Activated naive CD8-positive, alpha-beta T cell treated with anti-CD3 and anti-CD28 coated beads, Interleukin-2, amount 50 U/mL, for 24 hours (primary cell): ENCODE measurements at places on chromosomes 5 and 9.

DNA sequence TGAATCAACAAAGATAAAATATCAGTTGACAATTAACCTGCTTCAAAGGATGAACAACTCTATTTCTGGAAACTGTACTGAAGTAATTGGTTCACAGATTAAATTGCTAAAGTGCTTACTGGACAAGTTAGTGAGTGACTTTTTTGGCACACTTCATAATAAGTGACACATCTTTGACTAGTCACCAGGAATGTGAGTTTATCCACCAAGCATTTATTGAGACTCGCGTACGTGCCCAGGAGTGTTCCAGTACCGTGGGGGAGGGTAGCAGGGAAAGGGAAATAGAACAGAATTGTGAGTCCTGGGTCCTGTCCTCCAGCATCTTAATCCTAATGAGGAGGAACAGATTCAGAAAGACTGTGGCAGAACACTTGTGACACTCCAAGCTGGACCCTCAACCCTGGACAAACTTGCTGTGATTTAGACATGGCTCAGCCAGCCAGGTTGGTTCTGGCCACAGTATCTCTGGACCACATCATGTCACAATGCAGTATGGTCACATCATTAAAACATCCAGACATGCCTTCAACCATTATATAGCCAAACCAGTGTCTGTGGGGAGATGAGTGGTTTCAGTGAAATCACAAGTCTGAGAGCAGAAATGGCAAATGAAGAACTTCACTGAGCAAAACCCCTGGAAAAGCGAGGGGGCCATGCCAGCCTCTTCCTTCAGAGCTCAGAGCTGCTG, 623.1 kb downstream of the BNC2 start:
- H3K4me3 ChIP-seq, result no peak overlapping the region
- no peaks in the 10 kb centered on the region for H3K4me1 ChIP-seq
- H3K27me3 ChIP-seq, result peaks cover 2% of the 10 kb centered on the region

DNA sequence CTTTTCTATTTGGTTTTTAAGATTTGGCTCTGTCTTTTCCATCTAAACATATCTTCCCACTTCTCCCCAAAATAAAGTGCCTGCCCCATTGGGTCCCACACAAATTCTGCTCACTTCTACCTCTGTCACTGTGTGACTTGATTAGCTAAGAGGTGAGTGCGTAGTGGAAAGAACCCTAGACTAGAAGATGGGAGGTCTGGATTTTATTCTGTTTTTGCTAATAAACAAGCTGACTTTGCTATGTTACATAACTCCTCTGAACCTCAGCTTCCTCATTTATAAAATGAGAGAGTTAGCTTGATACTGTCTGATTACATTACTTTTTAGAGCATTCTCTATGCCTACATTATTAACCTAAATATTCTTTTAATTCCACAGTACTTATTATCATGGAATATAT, 51.3 kb upstream of the PTGER4 start:
- H3K36me3 ChIP-seq, result no peaks in the 10 kb centered on the region
- H3K27ac ChIP-seq, result no peak overlapping the region
- no peaks in the 10 kb centered on the region for H3K27me3 ChIP-seq
- H3K4me1 ChIP-seq, result peaks cover 32% of the 10 kb centered on the region

DNA sequence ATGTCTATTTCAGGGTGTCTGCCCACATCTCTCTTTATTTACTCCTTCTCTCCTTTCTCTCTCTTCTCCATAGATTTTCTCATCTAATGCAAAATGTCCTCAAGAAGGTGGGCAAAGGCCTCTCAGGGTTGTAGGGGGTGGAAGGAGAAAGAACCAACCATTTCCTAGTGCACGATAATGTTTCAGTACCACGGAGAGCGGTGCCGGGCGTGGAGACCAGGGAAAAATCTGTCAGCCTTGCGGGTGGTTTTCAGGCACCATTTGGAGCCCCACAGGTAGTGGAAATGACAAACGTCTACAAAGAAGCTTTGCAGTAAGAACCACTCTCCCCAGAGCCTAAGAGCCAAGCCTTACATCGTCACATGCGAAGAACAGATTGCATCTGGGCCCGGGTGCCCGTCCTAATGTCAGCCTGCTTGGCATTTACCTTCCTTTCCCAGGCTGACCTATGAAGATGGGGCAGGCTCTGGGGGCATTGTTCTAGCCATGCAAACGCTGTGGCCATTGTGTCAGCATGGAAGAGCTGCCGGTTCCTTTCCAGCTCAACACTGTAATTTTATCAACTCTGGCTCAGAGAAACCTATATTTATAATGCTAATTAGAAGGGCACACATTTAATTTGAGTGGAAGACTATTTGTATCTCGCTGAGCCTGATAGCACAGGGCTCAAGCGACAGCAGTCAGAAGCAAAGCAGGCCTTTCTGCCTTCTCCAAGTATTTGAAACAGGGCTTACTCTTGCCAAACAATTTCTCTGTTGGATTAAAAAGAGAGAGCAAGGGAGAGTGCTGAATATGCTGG, 430.1 kb upstream of the WWC1 start:
- no peaks in the 10 kb centered on the region for H3K36me3 ChIP-seq
- peak; percentile 2 for DNase-seq
- no peaks in the 10 kb centered on the region for H3K27me3 ChIP-seq
- H3K4me3 ChIP-seq, result no peak overlapping the region
- H3K27ac ChIP-seq, result no peak overlapping the region

DNA sequence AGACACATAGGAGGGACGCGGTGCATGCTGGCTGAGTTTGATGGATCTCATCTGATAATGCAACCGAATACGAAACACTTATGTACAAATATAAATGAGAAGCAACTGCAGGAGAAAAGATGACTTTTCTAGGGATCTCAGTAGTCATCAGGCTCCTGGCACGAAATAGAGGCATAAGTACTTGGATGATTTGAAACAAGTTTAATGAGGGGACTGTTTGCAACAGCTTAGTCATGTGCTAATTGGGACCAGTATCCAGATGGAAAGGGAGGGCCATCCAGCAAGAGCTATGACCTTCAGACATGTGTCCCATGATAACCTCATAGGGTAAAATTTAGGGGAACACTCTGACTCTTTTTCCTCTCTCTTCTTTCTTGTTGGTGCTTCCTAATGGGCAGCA, 123.0 kb downstream of the EGFLAM start:
- no peak overlapping the region for H3K27ac ChIP-seq
- H3K4me1 ChIP-seq, result peaks cover 7% of the 10 kb centered on the region
- no peak overlapping the region for H3K4me3 ChIP-seq
- DNase-seq, result no peak
- H3K27me3 ChIP-seq, result peaks cover 33% of the 10 kb centered on the region

GRCh38 chr5:173925449-173926071, 37.4 kb downstream of the CPEB4 start:
- peaks cover 18% of the 10 kb centered on the region for H3K4me1 ChIP-seq
- no peak overlapping the region for H3K27ac ChIP-seq
- peaks cover 4% of the 10 kb centered on the region for H3K36me3 ChIP-seq
- DNase-seq, result peak; percentile 51
- no peaks in the 10 kb centered on the region for H3K27me3 ChIP-seq

DNA sequence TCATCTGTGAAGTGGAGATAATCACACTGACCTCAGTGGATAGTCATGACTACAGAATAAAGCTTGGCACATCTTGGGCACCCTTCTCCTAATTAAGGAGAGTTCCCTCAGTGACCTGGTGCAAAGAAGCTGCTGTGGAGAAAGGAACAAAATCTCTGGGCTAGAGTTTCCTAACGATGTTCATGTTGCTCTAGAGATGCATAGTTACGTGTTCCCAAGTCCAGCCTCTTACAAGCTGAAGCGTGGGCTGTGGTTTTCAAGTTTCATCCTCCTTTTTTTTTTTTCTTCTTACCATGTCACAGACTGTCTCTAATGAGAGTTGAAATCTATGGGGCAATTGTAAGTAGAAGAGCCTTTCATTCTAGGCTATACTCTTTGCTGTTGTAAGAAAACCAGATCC, 113.8 kb downstream of the DOCK8 start:
- no peak overlapping the region for H3K27ac ChIP-seq
- peaks cover 1% of the 10 kb centered on the region for H3K4me1 ChIP-seq
- H3K36me3 ChIP-seq, result peaks cover 60% of the 10 kb centered on the region
- DNase-seq, result no peak
- H3K4me3 ChIP-seq, result no peak overlapping the region

DNA sequence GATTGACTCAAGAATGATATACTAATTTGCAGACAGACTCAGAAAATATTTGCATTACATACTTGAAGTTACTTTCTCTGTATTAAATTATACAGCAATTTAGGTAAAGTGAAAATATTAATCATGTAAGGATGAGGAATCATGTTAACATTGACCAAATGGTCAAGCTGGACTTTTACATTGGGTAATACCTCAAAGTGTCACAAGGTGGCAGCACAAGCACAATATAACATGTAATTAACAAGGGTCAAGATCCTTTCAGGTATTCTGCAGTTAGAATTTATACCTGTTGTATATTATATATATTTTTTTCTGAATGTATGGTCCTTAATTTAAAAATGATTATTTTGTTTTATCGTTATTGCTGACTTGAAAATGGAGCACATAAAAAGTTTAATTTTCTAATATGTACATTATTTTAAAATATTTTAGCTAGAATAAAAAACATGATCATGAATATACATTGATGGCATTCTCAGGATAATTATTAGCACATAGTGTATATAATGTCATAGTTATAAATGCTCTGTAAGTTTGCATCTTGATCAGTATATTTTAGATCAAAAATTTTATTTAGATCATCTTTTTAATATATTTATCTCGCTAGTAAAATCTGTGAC, 8.6 kb downstream of the HAPLN1 start:
- H3K4me3 ChIP-seq, result no peak overlapping the region
- H3K36me3 ChIP-seq, result no peaks in the 10 kb centered on the region
- DNase-seq, result peak; percentile 23
- H3K27ac ChIP-seq, result no peak overlapping the region
- H3K4me1 ChIP-seq, result no peaks in the 10 kb centered on the region

GRCh38 chr9:31166516-31166915, 1217.9 kb upstream of the ACO1 start:
- no peaks in the 10 kb centered on the region for H3K27me3 ChIP-seq
- H3K4me3 ChIP-seq, result no peak overlapping the region
- H3K27ac ChIP-seq, result no peak overlapping the region
- no peaks in the 10 kb centered on the region for H3K4me1 ChIP-seq
- DNase-seq, result no peak
- no peaks in the 10 kb centered on the region for H3K36me3 ChIP-seq

- no peak overlapping the region for H3K4me3 ChIP-seq
- H3K4me1 ChIP-seq, result peaks cover 12% of the 10 kb centered on the region
- no peak for DNase-seq
- H3K36me3 ChIP-seq, result no peaks in the 10 kb centered on the region
- H3K27ac ChIP-seq, result peak overlapping the region; percentile 33
These were observed 40.8 kb upstream of the LARP1 start for GRCh38 chr5:154714266-154714986.

DNA sequence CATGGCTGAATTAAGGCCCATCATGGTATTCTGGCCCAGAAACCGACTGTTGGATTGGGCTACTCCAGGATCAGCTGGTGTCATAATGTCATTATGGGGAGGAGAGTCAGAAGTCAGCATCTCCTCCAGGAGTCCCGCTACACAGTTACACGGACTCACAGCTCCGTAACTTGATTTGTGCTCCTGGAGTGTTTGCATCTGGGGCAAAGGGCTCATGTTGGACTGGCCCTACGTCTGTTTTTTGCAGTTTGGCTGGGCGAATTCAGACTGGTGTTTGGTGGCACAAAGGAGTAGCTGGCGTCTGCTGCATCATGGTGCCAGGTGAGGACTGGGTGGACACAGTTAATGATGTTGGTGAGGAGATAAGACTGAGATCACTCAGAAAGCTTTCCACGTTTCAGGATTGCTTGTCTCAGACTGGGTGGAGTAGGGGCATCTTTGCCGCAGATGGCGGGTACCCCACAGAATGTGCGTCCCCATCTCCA, 31.3 kb downstream of the OR2V1 start:
- H3K4me1 ChIP-seq, result peaks cover 13% of the 10 kb centered on the region
- peaks cover 2% of the 10 kb centered on the region for H3K36me3 ChIP-seq
- H3K27ac ChIP-seq, result no peak overlapping the region
- no peak for DNase-seq
- H3K27me3 ChIP-seq, result peaks cover 35% of the 10 kb centered on the region

GRCh38 chr5:42994246-42994554, 45.9 kb downstream of the ANXA2R start:
- H3K27ac ChIP-seq, result peak overlapping the region; percentile 100
- H3K4me1 ChIP-seq, result peaks cover 43% of the 10 kb centered on the region
- H3K27me3 ChIP-seq, result no peaks in the 10 kb centered on the region
- no peaks in the 10 kb centered on the region for H3K36me3 ChIP-seq
- peak overlapping the region; percentile 98 for H3K4me3 ChIP-seq
- no peak for DNase-seq

DNA sequence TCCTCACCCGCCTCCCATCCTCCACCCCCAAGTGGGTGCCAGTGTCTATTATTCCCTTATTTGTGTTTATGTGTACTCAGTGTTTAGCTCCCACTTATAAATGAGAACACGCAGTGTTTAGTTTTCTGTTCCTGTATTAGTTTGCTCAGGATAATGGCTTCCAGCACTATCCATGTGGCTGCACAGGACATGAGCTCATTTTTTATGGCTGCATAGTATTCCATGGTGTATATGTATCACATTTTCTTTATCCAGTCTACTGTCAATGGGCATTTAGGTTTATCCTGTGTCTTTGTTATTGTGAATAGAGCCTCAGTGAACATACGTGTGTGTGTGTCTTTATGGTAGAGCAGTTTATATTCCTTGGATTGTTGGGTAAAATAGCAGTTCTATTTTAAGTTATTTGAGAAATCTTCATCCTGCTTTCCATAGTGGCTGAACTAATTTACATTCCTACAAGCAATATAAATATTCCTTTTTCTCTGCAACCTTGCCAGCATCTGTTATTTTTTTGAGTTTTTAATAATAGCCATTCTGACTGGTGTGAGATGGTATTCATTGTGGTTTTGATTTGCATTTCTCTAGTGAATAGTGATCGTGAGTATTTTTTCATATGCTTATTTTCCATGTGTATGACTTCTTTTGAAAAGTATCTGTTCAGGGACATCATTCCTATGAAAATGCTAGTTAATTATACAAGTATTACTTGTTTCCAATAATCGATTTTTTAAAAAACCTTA, 164.0 kb upstream of the CCDC152 start:
- no peak overlapping the region for H3K4me3 ChIP-seq
- no peaks in the 10 kb centered on the region for H3K36me3 ChIP-seq
- peaks cover 14% of the 10 kb centered on the region for H3K27me3 ChIP-seq

DNA sequence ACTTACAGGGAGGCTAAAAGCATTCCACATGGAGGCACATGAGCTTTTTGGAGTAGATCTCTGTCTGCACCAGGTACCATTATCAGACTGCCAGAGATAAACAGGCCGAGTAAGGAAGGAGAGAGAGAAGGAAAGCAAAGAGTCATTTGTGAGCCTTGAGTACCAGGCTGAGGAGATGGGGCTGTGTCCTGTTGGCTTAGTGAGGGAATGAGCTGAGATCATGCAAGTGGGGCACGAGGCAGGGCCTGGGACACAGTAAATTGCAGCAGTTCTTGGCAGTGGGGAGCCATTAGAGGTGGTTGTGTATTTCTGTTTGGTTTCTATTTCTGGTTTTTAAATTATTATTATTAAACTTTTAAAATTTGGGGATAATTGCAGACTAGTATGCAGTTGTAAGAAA, 53.3 kb downstream of the TSTD2 start:
- no peak overlapping the region for H3K4me3 ChIP-seq
- peaks cover 5% of the 10 kb centered on the region for H3K27me3 ChIP-seq
- H3K4me1 ChIP-seq, result peaks cover 12% of the 10 kb centered on the region
